ENCODE measurements at places on chromosomes 2 and 18. TPM values are rescaled to one million over a fixed set of nuclear protein-coding genes. Genes with fewer than 3 reads are reported as not detected.

DNA sequence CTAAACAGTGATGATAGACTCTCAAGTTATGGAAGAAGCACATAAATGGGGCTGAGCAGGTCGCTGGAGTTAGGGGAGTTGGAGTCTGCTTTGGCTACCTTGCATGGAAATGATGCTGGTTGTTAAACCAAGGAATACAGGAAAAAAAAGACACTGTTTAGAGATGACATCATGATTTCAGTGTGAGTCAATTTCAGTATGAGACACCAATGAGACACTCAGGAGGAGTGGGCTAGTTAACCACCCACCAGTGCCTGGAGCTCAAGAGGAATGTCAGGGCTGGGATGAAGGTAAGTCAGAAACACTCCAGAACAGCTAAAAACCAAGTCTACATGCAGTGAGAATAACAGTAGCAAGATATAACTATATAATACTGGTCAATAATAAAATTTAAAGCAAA is 303.6 kb downstream of the SOX11 start:
- DNase-seq, result no peak

DNA sequence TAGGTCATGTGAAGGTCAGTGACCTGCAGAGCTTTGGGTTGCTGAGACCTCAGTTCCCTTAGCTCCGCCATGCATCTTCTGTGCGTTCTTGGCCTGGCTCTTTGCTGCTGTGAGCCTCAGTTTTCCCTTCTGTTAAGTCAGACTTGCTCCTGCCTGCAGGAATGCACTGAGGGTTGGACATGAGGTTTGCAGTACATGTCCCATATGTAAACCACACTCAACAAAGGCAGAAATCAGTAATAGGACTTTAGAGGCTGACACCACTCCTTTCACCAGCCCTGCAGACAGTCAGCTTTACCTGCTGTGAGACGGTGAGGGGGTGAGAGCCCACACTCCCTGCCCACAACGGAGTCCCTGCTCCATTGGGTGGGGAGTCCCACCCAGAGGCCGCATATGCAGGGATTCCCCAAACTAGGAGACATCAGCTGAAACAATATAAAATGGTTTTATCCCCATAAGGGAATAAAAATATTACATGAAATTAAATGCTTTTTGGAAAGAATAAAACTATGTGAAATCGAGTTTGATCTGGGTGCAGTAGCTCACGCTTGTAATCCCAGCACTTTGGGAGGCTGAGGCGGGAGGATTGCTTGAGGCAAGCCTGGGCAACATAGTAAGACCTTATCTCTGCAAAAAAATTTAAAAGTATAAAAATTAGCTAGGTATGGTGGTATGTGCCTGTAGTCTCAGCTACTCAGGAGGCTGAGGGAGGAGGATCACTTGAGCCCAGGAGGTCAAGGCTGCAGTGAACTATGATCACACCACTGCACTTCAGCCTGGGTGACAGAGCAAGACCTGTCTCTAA is 55.1 kb downstream of the MYO7B start:
- DNase-seq, result no peak

DNA sequence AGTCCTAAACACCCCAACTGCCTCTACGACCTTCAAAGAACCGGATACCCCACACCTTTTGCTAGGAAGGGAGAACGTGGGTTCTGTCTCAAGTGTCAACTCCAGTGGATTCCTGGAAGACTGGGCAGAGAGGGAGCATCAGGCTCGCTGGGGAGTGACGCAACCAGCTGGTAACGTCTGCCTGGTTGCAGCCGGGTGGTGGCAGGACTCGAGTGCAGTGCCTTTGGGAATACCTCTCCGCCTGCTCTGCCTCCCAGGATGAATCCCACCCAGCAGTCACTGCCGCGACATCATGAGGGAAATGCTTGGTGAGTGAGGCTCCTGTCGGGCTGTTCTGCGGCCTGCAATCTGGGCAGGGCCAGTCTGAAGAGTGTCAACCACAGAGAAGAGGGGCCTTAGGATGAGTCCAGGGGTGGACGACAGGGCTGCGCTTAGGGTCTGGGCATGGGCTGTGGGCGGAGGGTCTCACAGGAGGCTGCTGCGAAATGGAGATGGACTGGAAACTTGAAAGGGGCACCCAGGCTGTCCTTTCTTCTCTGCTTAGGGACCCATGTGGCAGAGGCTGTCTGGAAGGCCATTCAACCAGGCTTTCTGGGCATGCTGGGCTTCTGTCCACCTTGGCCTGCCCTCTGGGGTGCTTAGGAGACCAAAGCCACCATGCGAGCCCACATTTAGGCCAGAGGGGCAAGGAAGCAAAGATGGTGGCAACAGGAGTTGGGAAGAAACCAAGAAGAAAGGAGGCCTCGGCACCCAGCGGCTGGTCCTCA is 12.9 kb downstream of the GPR17 start:
- no peak for DNase-seq

CD8B2 gene
- total RNA-seq, result 0.16 TPM

TUBA4A gene
- total RNA-seq, result 75.3 TPM

IL37 gene
- not detected for total RNA-seq
